ENCODE measurements at places on chromosomes 6 and 20.

GRCh38 chr6:105900125-105900937 is 185.8 kb upstream of the PRDM1 start:
- peak; percentile 86 for DNase-seq

DNA sequence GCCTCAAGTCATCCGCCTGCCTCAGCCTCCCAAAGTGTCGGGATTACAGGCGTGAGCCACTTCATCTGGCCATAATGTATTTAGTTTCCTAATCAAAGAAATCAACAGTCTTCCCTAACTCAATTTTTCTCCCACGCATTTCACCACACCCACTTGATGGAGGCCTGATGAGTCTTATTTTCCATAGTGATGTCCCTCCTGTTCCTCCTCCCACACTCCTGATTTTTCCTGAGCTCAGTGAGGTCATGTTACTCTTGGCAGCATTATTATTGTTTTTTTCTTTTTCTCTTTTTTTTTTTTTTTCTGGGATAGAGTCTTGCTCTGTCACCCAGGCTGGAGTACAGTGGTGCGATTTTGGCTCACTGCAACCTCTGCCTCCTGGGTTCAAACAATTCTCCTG is 8.9 kb downstream of the ABRACL start:
- no peak for DNase-seq

DNA sequence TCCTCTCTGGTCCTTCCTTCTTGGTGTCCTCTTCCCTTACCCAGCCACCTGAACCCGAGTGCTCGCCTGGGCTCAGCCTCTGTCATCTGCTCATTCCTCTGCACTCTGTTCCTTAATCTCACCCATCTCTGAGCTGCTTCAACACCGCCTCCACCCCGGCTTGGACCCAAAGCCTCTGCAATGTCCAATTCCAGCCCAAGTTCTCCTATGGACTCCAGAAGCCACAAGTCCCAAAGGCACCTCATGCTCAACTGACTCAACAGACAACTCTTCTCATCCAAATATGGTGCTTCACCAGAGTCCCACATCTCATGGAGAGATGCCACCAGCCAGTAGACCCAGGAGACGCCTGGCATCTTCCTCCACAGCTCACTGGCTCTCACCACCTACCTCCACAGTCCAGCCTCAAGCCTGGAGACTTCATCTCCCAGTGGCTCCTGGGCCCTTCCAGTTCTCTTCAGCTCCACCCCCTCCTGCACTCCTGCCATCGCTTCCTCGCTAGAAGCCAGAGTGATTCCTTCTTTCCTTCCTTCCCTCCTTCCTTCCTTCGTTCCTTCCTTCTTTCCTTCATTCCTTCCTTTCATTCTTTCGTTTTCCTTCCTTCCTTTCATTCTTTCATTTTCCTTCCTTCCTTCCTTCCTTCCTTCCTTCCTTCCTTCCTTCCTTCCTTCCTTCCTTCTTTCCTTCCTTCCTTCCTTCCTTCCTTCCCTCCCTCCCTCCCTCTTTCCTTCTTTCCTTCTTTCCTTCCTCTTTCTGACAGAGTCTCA is 40.9 kb upstream of the NNAT start:
- no peak for DNase-seq

DNA sequence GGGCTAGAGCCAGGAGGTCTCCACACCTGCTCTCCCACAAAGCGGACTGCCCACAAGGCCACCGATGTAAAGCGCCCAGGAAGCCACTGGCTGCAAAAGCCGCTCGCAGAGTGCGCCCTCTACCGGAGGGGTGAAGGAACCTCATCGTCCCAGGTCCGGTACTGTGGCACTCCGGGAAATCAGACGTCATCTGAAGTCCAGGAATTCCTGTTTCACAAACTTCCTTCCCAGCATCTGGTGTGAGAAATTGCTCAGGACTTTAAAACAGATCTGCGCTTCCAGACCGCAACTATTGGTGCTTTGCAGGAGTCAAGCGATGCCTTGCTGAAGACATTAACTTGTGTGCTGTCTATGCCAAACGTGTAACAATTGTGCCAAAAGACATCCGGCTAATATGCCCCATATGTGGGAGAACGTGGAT is 115.1 kb upstream of the ARID1B start:
- peak; percentile 87 for DNase-seq

- DNase-seq, result no peak
Observed at GRCh38 chr20:45905505-45906079, 6.4 kb downstream of the PLTP start.

DNA sequence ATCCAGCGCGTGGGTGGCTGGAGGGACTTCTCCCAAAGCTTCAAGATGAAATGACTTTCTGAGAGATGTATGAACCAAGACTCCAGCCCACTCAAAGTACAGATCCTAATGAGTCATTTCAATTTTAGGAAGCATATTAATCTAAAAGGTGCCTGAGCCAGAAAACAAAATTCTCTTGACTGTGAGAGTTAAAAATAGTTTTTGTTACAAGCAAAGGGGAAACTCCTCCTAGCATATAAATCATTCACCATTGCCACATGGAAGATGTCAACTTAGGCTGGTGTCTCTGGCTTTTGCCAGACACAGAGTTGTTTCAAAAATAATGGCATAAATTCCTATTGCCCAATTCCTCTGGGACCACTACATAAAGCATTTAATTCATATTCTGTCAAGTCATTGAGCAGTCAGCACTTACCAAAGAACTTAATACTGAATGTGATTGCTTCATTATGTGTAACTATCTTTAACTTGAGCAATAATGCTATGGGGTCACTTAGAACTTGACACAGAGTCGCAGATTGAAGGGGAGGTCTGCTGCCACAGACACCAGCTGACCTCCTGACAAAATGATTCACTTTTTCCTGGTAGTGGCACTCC is 280.6 kb downstream of the SLC35F1 start:
- no peak for DNase-seq

DNA sequence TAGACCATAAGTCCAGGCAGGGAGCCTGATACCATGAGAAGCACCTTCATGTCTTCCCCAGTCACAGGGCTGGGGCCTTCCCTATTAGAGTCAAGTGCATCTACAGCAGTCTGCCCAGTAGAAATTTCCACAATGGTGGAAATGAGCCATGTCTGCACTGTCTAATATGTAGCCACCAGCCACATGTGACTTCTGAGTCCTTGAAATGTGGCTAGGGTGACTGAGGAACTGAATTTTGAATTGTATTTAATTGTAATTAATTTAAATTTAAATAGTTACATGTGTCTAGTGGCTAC is 300.2 kb downstream of the CLIC5 start:
- no peak for DNase-seq

GRCh38 chr6:167047554-167047953 is 48.4 kb downstream of the CEP43 start:
- DNase-seq, result no peak

GRCh38 chr20:21503345-21503744 is 10.5 kb downstream of the NKX2-2 start:
- DNase-seq, result no peak

DNA sequence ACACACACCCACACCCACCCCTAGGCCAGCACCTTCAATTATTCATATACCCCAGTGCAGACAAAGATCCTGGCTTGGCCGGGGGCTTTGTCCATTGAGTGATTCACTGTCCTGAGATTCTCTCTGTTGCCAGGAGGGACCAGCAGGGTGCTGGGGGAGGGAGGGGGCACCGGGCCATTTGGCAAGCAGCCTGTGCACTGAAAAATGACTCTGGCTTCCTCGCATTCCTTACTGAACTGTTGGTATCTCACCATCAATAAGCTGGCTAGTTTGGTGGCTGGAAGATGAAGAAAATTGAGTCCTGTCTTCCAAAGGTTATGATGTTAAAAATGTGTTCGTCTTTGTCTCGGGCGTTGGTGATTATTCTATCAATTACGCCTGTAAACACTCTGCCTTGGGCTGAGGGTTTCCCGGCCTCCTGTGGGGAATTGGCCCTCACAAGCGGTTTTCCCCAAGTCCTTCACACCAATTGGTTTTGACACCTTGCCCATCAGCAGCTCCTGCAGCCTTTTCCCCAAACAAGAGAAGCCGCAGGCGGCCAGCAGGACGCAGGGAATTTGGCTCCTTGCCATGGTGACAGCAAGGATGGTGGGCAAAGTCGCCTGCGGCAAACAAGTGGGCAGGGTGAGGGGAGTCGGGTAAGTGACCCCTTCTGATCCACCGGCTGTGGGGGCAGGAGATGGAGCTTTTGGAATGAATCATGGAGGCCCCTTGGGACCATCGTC is 4.9 kb downstream of the VSTM2L start:
- DNase-seq, result no peak

GRCh38 chr6:8436966-8437365 is 1.6 kb upstream of the SLC35B3 start:
- no peak for DNase-seq

- no peak for DNase-seq
Observed at GRCh38 chr20:44089987-44090674, 96.9 kb downstream of the JPH2 start.

GRCh38 chr6:80638213-80639055 is 532.0 kb downstream of the BCKDHB start:
- no peak for DNase-seq

DNA sequence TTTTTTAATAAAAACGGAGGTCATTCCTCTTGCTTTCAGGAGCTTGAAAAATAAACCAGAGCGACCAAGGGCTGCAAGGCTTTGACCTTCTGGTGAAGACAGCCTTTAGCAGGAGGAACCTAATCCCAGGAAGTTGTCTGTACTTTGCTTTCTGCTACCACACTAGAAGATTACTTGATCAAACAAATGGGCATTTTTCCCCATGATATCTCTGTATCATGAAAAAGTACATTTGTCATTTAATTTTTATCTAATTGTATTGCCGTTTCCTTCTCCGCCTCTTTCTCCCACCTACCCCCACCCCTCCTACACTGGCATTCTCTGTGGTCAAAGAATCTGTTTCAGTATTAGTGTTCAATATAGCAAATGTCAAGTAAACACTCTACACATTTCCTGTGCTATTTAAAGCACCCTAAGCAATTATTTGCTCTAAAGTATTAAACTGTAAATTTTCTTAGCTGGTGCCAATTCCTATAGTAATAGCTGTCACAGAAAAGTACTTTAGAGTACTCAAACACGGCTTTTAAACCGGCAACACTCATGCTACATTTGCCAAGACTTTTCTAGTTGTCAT is 29.7 kb downstream of the ATXN1 start:
- DNase-seq, result no peak

- no peak for DNase-seq
Observed at GRCh38 chr6:37626915-37627314, 70.8 kb downstream of the MDGA1 start.

DNA sequence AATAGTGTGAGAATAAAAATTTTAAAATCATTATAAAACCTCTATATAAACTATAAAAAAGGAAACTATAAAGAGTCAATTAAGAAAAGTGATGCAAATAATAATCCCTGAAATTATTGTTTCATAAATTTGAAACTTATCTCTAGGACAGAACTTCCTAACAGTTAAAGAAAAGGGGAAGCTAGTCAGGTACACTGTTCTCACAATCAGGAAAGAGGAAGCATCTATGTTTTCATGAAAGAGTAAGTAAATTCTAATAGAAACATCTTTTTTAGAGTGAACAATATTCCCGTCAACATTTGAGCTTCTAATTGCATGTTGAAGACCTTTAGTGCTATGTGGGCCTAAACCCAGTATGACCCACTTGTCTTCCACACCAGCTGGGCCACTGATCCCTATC is 1.2 kb upstream of the ADGRF1 start:
- DNase-seq, result peak; percentile 26

DNA sequence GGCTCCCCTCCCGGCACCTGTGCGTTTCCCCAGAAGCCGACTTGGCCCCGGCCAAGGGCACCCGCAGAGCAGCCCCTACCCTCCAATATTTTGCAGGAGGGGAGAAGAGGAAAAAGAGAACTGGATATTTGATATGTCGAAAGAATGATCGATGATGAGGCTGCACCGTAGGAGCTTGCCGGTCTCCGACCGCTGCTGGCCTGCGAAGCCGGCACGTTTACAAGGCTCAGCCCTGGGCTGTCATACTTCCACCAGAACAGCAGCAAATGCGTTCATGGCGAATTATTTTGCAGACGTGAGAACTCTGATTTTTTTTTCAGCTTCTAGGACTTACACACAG is 296.7 kb downstream of the TFAP2C start:
- DNase-seq, result no peak

DNA sequence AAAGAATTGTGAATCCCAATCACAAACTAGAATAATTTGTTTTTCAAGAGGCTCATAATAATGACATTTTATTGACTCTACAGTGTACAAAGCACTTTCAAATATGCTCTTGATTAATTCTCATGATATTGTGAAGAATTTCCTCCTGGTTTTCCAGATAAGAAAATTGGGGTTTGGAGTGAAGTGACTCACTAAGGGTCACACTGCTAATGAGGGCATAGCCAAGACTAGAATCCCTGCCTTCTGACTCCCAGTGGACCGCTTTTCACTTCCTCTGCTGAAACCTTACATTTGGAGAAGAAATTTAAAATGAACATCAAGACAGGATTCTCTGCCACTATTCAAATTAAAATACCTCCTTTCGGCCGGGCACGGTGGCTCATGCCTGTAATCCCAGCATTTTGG is 38.3 kb upstream of the LTV1 start:
- no peak for DNase-seq

DNA sequence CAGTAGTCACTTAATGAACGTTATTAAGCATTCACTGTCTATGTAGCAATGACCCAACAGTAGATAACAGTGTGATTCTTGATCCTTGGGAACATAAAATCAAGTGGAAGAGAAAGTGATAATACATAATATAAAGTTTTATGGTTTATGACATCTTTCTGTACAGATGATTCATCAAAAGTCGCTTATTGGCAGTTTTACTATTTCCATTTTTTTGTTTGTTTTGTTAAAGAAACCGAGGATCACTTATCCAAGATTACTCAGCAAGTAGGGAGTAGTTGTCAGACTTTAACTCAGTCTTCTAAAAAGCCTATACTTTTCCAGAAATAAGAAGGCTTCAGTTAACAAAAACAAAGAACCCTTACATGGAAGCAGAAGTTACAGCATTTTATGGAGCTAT is 260.8 kb downstream of the ZFAND3 start:
- no peak for DNase-seq

- DNase-seq, result no peak
Observed at GRCh38 chr20:59520814-59521213, 83.5 kb upstream of the PHACTR3 start.

GRCh38 chr20:18978311-18978710 is 164.7 kb downstream of the SCP2D1 start:
- DNase-seq, result no peak

GRCh38 chr6:41488433-41489119 is 57.6 kb upstream of the FOXP4 start:
- no peak for DNase-seq

Measured in esophagus muscularis mucosa (tissue), 4 donors.